Amniotic stem cell (primary cell): ENCODE measurements at places on chromosomes 6 and 20.

GRCh38 chr6:130269969-130270635, 47.4 kb upstream of the SAMD3 start:
- no peak for DNase-seq

- no peak for DNase-seq
Measured at GRCh38 chr6:72946774-72947173, 278.5 kb downstream of the KHDC1L start.

GRCh38 chr6:143937668-143937970, 70.4 kb downstream of the PLAGL1 start:
- no peak for DNase-seq

GRCh38 chr6:81621816-81622395, 130.6 kb downstream of the TENT5A start:
- DNase-seq, result no peak

DNA sequence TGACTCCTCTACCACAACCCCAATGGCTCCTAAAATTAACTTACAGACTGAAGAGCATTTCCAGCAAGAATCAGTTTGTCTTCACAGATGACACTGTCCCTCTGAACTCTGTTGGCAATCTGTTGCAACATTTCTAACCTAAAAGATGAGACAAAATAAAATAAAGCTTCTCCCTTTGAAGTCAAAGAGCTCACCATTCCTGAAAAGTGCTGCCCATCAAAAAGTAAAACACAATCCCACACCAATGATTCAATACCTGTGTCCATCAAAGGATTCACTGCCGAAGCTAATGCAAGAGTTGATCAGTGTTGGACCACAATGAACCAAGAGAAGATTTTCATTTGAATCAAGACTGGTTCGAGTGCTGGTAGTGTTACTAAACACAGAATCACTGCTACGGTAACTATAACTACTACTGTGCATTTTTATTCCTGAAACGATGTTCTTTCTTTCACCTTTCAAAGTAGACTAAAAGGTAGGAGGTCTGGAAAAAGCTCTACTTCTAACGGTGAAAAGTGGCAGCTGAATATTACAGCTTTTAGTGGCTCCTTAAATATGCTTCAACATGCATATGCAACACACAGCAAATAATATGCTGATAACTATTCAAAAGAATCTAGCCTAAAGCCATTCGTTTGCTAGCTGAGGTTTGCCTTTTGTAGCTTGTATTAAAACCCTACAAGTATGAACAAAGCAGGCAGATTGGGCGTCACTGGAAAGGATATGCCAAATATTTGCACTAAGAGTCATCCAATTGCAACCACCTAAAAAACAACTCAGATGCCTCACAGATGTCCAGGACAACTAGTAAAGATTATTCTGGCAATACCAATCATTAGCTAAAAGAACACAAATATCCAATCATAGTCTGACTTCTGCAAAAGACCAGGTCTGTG, at the start of gene DST:
TSS of gene DST (minus strand) at position 524 of the 896 bp plus-strand sequence.
- peak; percentile 89 for DNase-seq

DNA sequence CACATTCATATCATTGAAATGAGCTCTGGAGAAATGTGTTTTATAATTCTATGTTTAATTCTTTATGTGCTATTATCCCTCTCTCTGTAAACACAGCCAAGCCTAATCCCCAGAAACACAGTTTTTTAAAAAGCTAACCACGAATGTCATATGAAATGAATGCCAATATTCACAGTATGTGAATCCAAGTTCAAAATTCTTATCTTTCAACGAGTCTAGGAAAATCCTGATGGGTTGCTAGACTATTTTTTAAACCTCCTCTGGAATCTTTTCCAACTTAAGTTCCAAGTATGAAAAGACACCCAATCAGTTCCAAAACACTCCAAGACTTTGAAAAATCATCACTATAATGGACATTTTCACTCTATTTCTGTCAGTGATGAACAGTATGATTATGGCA, 689.3 kb downstream of the HACE1 start:
- no peak for DNase-seq

GRCh38 chr6:10749734-10750133, 2.1 kb downstream of the TMEM14B start:
- no peak for DNase-seq

DNA sequence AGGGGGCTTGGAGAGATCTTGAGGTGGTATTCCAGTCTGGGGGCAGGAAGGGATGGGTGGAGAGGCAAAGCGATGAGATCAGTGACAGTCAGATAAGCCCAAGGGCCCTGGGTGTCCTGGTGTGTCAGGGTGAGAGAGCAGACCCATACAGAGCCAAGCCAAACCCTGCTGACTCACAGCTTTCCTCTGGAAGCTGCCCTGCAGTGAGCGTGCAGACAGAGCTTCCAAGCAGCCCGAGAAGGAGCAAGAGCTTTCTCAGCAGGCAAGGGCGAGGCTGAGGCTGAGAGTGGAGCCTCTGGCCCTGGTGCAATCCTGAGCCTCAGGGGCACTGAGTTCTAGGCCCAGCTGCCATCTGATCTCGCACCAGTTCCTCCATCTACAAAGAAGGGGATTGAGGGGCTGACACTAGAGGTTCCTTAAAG, 91.1 kb upstream of the HIVEP1 start:
- peak; percentile 92 for DNase-seq

DNA sequence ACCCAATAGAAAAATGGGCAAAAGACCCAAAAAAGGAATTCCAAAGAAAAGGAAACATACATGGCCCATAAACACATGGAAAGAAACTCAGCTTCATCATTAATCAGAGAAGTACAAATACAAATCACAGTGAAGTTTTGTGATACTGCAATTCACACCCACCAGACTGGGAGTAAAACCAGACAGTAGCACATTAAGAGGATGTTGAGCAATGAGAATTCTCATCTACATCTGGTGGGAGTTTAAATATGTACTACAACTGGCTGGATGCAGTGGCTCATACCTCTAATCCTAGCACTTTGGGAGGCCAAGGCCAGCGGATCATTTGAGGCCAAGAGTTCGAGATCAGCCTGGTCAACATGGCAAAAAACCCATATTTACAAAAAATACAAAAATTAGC, 125.7 kb upstream of the PHACTR1 start:
- DNase-seq, result no peak

DNA sequence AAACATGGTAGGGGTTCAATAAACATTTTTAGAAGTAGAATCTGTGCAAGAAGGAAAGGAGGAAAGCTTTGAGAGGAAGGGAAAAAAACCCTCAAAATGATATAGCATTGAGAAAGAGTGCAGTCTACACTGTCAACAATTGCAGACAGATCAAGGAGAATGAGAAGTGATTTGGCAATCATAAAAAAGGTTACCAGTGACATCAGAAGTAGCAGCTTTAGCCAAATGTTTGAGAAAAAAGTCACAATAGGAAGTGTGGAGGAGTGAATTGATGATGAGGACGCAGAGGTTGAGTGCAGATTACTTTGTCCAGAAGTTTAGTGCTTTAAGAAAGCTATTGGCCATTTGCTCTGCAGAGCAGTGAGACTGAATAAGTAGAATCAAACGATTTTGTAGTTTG, 155.0 kb downstream of the GJA1 start:
- DNase-seq, result no peak

GRCh38 chr20:3971145-3971544, 44.2 kb downstream of the RNF24 start:
- no peak for DNase-seq

DNA sequence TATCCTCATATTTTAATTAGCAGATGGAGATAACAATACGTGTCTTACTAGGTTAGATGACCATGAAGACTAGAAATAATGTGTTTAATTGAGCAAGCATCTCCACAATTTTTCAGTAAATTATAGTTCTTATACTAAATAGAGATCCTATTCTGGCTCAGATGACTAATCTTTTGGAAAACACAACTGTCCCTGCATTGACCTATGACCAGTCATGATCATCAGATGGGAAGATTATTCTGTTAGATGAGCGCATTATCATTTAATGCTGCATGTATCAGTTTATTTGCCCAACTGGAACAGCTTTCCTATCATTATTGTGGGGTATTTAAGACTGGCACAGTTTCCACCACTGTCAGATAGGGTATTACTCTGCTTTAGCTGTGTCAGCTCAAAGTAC, 185.5 kb downstream of the MOXD1 start:
- no peak for DNase-seq

DNA sequence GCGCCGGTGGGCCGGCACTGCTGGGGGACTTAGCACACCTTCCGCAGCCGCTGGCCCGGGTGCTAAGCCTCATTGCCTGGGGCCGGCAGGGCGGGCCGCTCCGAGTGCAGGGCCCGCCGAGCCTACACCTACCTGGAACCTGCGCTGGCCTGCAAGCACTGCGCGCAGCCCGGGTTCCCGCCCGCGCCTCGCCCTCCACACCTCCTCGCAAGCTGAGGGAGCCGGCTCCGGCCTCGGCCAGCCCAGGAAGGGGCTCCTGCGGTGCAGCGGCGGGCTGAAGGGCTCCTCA, 10.7 kb upstream of the MPC1 start:
- DNase-seq, result no peak

- DNase-seq, result no peak
Measured at GRCh38 chr20:46832555-46832954, 62.1 kb upstream of the EYA2 start.

DNA sequence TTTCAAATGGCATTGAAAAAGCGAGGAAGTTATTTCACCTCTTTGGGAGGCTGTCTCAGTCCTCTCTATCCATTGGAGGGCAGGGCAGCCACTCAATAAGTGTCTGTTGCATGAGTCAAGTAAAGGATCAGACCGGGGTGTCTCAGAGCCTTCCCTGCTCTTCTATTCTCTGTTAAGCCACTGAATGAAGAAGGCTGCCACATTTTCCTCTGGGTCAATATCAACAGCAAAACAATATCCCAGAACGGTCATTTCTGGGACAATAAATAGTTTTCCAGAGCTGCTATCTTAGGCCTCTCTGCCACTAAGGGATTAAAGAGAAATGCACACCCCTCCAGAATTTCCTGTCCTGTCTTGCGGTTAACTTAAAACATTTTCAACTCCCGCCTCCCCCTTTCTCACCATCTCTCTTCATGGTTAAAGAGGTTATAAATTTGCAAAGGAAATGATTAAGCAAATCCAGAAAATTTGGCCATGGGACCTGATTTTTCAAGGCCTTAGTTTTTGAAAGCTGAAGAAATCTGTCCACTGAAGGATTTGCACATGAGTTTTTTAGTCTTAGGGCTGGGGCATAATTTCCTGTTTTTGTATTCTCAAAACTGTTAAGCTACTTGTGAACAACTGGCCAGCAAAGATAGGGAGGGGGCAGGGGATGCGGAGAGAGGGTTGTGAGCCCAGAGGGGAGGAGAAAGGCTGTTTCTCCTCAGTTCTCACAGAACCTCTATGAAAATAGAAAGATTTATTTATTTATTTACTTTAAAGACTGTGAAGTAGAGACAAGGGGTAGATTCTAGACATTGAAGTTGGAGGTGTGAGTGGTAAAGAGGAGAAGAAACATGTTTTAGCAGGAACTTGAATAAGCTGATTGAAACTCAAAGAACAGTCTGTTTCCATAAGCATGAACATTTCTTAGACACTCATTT, 135.7 kb downstream of the BCAS1 start:
- DNase-seq, result peak; percentile 53

DNA sequence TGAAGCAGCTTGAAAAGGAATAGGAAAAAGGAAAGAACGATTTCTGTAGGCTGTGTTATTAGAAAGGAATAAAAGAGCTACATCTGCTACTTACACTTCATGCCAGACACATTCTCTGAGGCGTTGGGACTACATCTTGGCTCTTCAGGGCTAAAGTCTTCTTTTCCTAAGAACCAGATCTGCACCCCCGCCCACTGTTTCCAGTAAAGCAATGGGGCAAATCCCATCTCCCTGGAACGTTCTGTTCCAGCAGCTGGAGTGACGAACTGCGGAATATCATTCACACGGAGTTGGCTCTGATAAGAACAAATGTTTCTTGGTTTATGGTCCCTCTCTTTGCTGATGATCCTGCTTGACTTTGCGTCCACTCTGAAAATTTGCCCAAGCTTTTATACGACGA, 26.9 kb downstream of the FAM50B start:
- DNase-seq, result no peak

DNA sequence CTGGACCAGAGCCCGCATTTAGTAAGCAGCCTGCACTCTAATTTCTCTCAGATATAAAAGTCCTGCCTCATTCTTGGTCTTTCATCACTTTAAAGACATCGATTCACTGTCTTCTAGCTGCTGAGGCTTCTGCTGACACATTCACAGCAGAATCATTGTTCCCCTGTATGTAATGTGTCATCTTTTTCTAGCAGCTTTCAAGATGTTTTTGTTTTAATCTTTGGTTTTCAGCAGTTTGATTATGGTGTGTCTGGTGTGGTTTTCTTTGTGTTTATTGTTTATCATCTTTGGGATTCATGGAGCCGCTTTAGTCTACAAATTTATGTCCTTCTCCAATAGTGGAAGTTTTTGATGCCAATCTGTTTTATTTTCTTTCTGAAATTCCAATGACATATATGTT, 157.3 kb upstream of the STMND1 start:
- DNase-seq, result no peak

GRCh38 chr20:50737352-50737751, 6.0 kb downstream of the PARD6B start:
- no peak for DNase-seq

DNA sequence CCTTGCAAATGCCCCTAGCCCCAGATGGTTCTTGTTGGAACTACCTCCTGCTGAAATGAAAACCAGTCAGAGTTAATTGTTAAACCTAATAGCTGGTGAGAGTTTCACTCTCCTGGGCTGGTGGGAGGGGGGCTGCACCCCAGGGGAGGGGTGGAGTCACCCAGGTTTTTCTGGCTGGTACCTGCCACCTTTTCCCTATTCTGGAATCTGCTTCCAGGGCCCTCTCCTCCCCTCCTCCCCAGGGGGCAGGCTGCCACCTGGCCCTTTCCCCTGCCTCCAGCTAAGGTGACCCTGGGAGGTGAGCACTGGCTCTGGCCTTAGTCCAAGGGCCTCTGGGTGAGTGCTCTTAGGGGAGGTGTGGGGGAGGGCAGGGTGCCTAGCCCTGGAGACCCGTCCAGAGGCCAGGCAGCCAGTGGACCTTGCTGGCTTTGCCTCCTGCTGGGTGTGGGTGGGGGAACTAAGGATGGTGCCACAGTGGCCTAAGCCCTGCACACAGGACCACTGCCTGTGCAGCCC, 48.8 kb upstream of the EPB41L1 start:
- DNase-seq, result no peak

DNA sequence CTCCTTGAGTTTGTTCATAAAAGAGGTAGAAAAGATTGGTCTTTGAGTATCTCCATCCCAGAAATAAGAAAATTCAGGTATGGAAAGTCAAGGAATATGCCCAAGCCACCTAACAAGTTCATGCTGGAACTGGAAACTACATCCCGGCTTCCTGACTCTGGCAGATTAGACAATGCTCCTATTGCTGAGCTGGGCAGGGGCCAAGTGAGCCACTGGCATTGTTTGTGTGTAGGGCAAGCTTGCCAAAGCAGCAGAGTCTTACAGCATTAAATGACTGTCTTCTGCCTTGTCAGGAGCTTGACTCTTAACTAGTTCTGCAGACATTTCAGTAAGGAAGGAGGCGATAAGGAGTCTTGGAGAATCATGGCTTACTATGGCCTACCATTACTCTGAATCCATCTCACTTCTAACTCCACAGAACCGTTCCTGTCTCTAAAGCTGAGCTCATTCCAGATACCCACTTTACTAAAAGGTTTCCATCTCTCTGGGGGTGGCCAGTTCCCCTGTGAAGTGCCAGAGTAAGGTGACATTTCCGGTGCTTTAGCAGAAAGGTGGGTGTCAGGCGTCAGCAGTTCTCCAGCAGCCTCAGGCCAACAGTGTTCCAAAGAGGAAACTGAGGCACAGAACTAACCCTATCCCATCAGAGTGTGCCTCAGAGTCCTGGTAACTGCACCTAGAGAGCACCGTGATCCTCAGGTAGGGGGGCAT, 30.1 kb downstream of the PRDM1 start:
- DNase-seq, result no peak

GRCh38 chr20:19522071-19522801, 235.8 kb upstream of the RIN2 start:
- no peak for DNase-seq
